Kasumi-1 (cell line): ENCODE measurements at places on chromosomes 2 and 18.

DNA sequence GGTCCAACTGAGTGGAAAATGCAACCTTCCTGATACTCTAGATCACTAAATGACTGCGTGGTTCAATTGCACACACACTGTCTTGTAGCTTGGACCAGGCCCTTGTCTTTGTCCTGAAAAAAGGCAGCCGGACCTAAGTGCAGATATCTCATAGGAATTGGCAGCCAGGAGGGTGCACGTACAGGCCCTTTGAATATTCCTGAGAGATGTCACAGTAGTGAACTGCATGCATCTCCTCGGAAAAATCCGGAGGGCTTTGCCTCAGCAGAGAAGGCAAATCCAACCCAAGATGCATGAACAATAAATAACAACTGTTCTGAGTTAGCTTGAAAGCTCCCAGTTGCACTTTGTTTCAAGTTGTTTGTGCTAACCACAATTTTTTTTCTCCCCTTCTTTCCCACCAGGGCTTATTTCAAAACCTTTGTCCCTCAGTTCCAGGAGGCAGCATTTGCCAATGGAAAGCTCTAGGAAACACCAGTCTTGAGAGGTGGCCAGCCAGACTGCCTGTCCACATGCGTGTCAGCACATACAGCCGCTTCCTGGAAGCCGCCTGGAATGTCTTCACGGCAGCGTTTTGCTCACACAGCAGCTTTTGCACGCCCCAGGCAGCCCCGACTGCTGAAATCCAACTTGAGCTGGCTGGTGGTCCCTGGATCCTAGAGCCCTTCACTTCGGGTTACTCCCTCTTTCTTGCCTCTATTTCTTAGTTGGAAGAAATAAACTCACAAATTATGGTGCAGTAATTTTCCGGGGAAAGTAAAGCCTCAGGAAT lies 54.4 kb upstream of the FOSL2 start:
- no peak for DNase-seq

DNA sequence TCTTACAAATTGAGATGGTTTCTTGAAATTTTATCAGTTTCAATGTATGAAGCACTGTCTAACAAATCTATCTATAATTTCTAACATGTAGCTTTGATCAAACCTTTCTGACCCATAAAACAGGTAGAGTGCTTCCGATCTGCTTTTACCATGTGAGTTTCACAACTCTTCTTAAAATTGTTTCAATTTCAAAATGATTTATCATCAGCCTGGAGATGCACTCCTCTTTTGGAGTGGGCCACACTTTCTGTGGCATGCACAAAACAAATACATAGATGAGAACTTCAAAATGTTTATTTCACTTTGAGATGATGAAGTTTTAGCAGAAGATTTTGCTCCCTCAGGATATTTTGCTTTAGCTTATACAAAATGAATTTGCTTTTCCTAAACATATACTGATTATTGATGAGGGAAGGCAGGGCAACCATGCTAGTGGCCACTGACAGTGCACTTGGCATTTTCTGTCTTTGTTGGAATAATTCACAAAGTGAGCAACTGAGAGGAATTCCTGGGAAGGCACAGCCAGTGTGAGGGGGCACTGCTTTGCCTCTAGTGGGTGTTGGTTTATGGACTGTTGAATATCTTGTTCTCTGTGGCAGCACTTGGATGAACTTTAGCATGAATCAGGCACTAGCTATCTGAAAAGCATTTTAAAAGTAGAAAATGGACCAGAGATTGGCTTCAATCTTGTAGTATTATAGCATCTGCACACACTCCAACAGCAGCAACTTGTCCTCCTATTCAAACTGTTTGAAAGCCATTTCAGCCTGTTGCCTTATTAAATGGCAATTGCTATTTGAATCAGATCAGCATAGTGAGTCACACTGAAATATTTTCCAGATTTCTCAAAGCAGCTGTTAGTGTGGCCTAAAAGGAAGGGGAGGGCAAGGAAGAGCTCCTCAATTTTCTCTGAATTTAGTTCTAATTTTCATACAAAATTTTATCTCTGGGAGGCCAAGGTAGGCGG lies 193.2 kb downstream of the CCDC85A start:
- no peak for DNase-seq

DNA sequence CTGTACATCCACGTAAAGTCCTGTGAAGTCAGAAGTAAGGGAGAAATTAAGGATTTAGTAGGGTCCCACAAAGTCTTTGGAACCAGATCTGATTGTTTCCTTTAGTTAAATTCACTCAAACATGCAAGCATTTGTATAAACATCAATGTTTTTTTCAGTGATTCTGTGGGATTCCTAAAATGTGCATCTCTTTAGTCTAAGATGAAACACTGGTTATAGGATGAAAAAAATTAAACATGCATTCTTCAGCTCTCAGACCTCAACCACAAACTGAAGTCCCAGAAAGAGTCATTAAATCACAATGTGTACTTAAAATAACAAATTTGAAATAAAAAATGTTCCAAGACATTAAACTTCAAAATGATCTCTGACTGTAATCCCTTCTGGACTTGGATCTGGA lies 76.5 kb upstream of the APCDD1 start:
- no peak for DNase-seq

GRCh38 chr2:173557497-173557896 lies 202.8 kb downstream of the CDCA7 start:
- DNase-seq: no peak

DNA sequence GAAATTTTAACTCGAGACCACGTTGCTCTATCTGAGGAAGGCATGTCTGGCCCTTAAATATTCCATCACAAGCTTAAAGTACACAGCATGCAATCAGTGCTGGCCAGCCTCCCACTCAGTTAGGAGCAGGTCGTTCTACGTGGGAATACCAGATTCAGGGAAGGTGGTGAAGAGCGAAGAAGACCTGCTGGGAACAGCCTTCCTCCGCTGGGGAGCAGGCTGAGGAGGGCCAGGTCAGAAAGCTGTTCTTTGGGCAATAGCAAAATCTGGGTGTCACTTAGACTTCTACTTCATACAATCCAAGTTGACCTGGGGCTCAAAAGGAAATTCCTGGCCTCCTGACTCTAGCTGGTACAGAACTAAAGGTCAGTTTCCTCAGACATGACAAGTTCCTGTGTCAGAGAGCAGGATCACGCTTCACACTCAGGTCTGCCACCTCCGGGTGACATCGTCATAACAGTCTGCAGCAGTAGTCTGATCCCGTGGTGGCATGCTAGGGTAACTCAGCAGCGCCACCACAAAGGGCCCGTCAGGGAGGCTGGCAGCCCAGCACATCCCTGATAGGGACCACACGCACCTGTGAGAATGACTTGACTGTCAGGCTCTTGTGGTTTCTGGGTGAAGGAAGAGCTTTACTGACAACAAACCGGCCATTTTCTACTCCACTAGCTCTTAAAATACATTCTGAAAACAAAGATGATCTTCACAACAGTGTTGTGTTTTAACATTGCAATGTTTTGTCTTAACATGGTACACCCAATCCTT lies 35.2 kb upstream of the NAPG start:
- DNase-seq: peak; percentile 35

DNA sequence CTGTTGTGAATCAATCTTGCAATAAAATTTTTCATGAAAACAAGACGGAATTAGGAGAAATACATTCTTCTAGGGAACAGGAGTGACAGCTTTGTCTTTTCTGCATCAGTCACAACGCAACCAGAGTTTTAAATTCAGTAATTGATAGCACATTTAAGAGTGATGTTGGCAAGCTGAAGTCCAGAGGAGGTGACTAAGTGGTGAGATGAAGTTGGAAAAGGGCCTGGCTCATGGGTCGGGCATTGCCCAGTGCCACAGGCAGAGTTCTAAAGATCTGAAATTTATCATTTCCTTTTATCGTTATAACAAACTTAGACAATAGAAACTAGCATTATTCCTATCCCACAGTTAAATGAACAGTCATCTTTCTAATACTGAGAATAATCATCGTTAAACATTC lies 764.6 kb upstream of the ZEB2 start:
- no peak for DNase-seq

- no peak for DNase-seq
Measured at GRCh38 chr2:124046332-124046731, 21.2 kb downstream of the CNTNAP5 start.

DNA sequence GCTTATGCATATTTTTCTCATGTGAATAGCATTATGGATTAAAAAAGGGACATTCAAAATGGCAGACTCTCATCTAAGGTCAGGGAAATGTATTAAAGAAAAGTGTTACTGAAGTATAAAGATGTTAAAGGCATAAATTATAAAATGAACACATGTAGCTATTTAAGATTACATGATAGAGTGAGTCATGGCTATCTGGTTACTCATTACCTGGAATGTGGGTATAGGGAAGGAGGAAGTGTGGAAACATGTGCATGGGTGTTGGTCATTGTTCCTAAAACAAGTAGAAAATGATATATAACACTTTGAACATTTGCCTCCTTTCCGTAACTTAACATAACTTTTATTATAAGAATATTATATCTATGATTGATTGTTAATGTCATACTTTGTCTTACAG lies 66.4 kb downstream of the MYO1B start:
- peak; percentile 16 for DNase-seq

GRCh38 chr2:157269922-157270321 lies 12.4 kb downstream of the GALNT5 start:
- peak; percentile 94 for DNase-seq

DNA sequence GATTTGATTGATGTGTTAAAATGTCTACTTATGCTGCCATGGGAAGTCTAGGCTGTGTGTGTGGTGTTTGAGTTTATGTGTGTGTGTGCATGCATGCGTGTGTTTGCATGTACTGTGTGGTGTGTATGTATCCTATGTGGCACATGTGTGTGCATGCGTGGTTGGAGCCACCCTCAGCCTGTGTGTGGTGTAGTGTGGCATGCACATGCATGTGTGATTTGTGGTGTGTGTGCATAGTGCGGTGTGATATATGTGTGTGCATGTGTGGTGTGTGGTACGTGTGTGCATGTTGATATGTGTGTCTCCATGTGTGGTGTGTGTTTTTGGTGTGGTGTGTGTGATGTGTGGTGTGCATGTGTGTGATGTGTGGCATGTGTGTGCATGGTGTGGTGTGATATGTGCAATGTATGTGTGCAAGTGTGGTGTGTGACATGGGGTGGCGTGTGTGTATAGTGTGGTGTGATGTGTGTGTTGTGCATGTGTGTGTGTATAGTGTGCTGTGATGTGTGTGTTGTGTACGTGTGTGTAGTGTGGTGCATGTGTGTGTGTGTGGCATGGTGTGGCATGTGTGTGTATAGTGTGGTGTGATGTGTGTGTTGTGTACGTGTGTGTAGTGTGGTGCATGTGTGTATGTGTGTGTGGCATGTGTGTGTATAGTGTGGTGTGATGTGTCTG lies 66.6 kb upstream of the HDAC4 start:
- DNase-seq: no peak

GRCh38 chr18:3219631-3220335 lies at the start of gene MYOM1:
Gene MYOM1 (minus strand): TSS chr18:3219968. CDS start chr18:3215223, 4,745 bp downstream.
- DNase-seq: no peak

DNA sequence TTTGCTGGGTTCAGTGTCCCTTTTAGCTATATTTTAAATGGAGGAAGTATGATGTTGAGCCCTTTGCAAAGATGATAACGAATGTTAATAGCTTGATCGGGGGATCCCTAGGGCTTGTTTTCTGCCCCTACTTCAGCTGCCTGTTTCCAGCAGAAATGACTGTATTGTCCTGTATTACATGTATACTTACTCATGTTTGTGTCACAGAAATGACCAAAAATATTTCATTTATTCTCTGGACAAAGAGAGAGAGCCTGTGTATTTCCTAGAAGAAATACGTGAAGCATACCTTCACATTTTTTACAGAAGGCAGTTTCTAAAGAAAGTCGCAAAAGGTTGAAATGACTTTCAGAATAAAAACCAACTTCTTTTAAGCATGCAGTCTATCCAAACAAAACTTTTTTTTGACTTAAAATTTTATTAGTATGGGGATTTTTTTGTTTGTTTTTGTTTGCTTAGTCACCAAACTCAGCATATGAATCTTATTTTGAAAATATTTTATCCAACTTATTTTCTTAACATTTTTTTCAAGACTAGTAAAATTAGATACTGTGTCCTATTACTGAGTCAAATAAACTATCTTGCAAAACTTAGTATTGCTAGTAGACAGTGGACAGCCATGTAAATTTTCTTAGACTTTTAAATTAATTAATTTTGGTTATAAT lies 68.9 kb downstream of the PTRHD1 start:
- no peak for DNase-seq

- DNase-seq: no peak
Measured at GRCh38 chr2:83240611-83241010, 1218.5 kb downstream of the SUCLG1 start.

- no peak for DNase-seq
Measured at GRCh38 chr2:65037178-65037577, 19.0 kb upstream of the CEP68 start.

- DNase-seq: no peak
Measured at GRCh38 chr2:100419915-100420314, 2.4 kb upstream of the CHST10 start.

DNA sequence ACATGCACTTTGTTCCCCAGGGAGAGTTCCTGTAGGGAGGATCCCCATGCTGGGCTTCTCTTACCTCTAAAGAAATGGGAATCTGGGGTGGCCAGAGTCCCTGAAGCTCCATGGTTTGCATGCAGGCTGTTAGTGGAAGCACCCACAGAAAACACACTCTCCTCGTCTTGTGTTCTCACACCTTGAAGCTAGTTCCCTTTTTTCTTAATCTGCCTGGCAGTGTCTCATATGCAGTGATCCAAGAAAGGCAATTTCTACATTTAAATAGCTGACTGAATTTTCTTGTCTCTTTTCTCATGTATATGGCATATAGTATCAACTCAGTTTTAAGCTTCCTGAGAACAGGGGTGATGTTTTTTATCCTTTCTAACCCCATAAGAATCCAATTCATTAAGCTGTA lies 65.0 kb downstream of the LINC00305 start:
- peak; percentile 10 for DNase-seq

- DNase-seq: no peak
Measured at GRCh38 chr2:88500691-88501090, 48.2 kb upstream of the FOXI3 start.

DNA sequence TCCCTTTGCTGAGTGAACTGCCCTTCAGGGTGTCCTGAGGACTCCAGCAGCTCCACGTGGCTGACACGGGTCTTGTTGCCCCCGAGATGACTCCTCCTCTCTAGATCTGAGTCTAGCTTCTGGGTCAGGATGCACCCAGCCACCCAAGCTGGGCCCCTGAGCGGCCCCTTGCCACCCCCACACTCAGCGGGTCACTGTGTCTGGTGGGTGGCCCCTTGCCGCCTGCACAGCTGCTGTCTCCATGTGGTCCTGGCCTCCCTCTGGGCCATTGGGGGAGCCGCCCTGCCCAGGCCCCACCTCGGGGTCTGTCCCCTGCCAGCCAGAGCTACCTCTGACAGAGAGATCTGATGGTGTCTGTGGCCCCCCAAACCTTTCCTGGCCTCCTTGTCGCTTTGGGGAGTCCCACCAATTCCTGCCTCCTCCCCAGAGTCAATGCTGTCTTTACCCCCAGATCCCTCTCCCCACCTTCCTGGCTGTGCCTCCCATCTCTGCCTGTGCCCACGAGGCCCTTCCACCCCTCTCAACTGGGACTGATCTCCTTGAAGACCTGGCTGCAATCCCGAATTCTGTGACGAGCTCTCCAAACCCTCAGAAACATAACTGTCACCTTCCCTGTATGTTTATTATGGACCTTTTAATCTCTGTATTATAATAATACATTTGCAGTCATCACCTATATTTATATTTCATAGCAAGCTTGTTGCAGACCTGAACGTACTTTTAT lies 46.5 kb downstream of the TWIST2 start:
- DNase-seq: no peak
